Gastroesophageal sphincter (tissue), 4 donors: ENCODE measurements at places on chromosomes 4 and X.

DNA sequence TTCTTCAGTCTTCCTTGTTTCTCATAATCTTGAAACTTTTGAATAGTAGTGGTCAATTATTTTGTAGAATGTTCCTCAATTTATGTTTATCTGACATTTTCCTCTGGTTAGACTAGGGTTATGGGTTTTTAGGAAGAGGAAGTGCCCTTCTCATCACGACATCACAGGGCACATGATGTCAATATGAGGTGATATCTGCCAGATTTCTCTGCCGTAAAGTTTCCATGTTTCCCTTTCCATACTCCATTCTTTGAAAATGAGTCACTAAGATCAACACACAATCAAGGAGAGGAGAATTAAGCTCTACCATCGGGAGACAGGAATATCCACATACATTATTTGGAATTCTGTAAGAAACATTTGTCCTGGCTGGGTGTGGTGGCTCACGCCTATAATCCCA, 28.4 kb downstream of the RP2 start:
- H3K4me1 ChIP-seq: no peaks in the 10 kb centered on the region
- peaks cover 5% of the 10 kb centered on the region for H3K36me3 ChIP-seq
- no peak for ATAC-seq
- H3K27me3 ChIP-seq: no peaks in the 10 kb centered on the region

DNA sequence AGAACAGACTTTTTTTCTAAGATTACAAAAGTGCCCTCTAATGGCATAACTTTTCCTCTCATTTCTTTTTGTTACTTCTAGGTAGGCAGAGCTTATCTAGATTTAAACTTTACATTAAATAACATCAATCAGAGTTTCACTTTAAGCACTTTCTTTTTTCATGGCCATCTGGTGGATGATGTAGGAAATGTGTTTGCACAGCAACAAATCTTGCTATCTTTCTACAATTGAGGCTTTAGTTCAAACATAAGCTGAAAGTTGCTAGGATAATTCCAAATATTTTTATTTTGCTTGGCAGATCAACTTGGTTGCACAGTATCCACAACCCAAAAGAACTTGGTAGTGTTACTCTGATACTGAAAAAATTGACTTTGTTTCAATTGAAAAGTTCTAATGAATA, 22.0 kb downstream of the NDNF start:
- H3K36me3 ChIP-seq: no peaks in the 10 kb centered on the region
- no peak overlapping the region for H3K27ac ChIP-seq
- H3K4me1 ChIP-seq: no peaks in the 10 kb centered on the region
- H3K4me3 ChIP-seq: no peak overlapping the region

DNA sequence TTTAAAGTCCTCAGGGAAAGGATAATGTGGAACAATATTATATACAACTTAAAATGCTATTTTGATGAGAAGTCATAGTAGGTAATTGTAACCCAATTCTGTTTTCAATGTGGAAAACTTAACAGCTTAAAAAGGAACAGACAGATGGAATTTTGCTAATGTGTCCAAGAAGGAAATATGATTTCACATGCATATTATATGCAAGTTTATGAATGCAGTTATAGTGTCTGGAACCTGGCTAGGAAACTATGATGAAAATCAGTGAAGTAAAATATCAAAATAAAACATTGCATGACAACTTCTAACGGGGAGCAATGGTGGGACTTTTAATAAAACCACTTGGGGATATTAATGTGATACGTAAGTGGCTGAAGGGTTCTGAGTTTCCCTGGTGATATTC, 152.6 kb upstream of the HAND2 start:
- ATAC-seq: no peak
- H3K4me3 ChIP-seq: no peak overlapping the region
- peaks cover 21% of the 10 kb centered on the region for H3K4me1 ChIP-seq
- H3K36me3 ChIP-seq: no peaks in the 10 kb centered on the region
- H3K27me3 ChIP-seq: no peaks in the 10 kb centered on the region

GRCh38 chrX:17759990-17760389, 22.7 kb downstream of the SCML1 start:
- no peaks in the 10 kb centered on the region for H3K27me3 ChIP-seq
- no peak overlapping the region for H3K4me3 ChIP-seq
- no peak overlapping the region for H3K27ac ChIP-seq

- no peaks in the 10 kb centered on the region for H3K4me1 ChIP-seq
- no peak overlapping the region for H3K4me3 ChIP-seq
- no peaks in the 10 kb centered on the region for H3K27me3 ChIP-seq
- ATAC-seq: no peak
- no peaks in the 10 kb centered on the region for H3K36me3 ChIP-seq
Measured at GRCh38 chrX:22526339-22526738, 253.6 kb downstream of the CBLL2 start.

DNA sequence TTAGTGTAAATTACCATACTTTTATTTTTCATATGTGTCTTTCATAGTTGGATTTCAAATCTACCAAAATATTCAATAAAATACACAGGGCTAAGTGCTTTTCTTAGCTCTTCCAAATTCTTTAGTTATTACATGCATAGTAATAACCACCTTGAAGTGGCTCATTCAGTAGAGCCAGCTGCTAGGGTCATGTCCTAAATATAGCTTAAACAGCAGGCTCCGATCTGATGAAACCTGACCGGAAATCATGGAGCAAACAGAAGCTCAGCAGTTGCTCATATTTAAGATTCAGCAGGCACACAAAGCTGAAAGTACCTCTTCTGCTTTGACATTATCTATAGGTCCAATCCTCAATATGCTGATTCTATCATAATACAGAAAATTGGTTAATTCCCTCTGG, 1470.4 kb downstream of the ADGRL3 start:
- H3K4me3 ChIP-seq: no peak overlapping the region
- no peaks in the 10 kb centered on the region for H3K4me1 ChIP-seq
- H3K27me3 ChIP-seq: no peaks in the 10 kb centered on the region
- ATAC-seq: no peak
- no peak overlapping the region for H3K27ac ChIP-seq

DNA sequence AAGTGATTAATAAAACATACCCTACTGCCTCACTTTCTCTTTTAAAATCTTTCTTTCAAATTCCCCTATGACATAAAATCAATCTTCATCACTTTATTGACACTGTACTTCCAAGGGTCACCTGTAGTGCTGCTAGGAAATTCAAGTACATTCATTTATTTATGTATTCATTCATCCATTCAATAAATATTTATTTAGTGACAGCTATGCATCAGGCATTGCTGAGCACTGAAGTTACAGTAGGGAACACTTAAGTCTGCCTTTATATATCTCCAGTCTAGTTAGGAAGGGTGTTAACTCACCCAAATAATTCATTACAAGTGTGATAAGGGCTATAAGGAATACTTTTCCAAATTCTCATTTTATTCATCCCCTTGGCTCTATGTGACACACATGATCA, 2.3 kb downstream of the SYTL5 start:
- no peak overlapping the region for H3K4me3 ChIP-seq
- no peak for ATAC-seq
- no peaks in the 10 kb centered on the region for H3K4me1 ChIP-seq
- H3K36me3 ChIP-seq: no peaks in the 10 kb centered on the region

GRCh38 chr4:3044870-3045819, 29.2 kb downstream of the HTT-AS start:
- H3K27me3 ChIP-seq: peaks cover 13% of the 10 kb centered on the region
- H3K4me3 ChIP-seq: no peak overlapping the region
- H3K27ac ChIP-seq: no peak overlapping the region
- peak; percentile 55 for ATAC-seq
- no peaks in the 10 kb centered on the region for H3K36me3 ChIP-seq

DNA sequence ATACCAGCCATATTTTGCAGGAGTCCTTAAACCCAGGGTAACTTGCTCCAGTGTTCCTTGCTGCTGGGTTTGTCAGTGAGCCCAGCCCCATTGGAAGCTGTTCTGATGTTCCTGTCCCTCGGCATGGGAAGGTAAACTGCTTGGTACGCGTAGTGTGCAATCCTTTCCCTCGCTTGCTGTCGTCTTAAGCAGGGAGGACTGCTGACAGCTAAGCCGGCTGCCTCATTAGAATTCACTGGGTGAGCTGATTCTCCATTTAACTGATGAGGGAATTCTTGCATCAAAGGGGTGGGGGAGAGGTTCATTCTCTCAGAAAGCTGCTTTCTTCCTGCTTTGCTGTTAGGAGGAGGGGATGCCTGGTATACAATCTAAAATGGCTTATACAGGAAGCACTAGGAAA, 164.6 kb downstream of the MID1IP1 start:
- no peaks in the 10 kb centered on the region for H3K4me1 ChIP-seq
- H3K27ac ChIP-seq: no peak overlapping the region
- H3K27me3 ChIP-seq: no peaks in the 10 kb centered on the region
- no peaks in the 10 kb centered on the region for H3K36me3 ChIP-seq
- no peak overlapping the region for H3K4me3 ChIP-seq

- no peaks in the 10 kb centered on the region for H3K27me3 ChIP-seq
- no peak for ATAC-seq
- no peaks in the 10 kb centered on the region for H3K4me1 ChIP-seq
- no peaks in the 10 kb centered on the region for H3K36me3 ChIP-seq
- no peak overlapping the region for H3K4me3 ChIP-seq
- no peak overlapping the region for H3K27ac ChIP-seq
Measured at GRCh38 chr4:152988721-152989553, 52.8 kb downstream of the FHDC1 start.

DNA sequence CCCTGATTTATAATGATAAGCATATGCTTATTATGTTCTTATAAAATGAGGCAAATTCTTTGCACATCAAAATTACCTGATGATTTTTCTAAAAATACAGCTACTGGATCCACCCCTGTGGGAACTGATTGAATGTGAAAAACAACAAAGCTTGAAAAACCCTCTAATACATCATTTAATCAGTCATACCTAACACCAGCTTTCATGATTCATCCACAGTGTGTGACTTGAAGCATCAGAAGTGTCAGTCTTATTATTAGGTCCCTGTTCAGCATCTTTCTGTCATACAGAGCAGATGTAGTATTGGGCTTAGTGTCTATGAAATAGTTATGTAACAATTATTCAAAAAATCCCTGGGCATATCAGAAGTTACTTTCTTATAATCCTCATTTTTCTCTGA, 671.3 kb upstream of the GALNT7 start:
- no peaks in the 10 kb centered on the region for H3K4me1 ChIP-seq
- no peaks in the 10 kb centered on the region for H3K36me3 ChIP-seq
- H3K27me3 ChIP-seq: no peaks in the 10 kb centered on the region
- no peak overlapping the region for H3K27ac ChIP-seq
- ATAC-seq: no peak

GRCh38 chr4:16858275-16858752, 40.1 kb downstream of the LDB2 start:
- peak; percentile 67 for ATAC-seq
- H3K36me3 ChIP-seq: no peaks in the 10 kb centered on the region
- H3K27ac ChIP-seq: no peak overlapping the region
- no peak overlapping the region for H3K4me3 ChIP-seq

GRCh38 chr4:67346654-67347053, 198.6 kb downstream of the CENPC start:
- no peaks in the 10 kb centered on the region for H3K4me1 ChIP-seq
- no peaks in the 10 kb centered on the region for H3K27me3 ChIP-seq
- H3K4me3 ChIP-seq: no peak overlapping the region
- ATAC-seq: no peak
- no peak overlapping the region for H3K27ac ChIP-seq

DNA sequence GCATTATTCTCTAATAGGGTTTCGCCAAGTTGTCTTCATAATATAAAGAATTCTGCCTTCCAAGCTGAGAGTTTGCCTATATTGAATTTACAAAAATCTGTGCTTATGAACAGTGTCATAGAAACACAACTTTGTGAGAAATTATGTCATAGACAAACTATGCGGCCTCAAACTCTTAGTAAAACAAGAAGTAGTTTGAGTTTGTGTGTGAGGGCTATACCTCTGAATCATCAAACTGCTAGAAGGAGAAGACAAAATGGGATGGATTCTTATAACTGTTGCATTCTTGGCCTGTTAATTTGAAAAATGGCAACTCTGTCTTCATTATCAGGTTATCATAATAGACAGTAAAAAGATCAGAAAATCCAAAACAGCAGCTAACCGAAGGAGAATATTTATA, 46.1 kb upstream of the NAP1L5 start:
- ATAC-seq: no peak
- H3K4me1 ChIP-seq: peaks cover 23% of the 10 kb centered on the region
- no peaks in the 10 kb centered on the region for H3K36me3 ChIP-seq
- H3K27ac ChIP-seq: no peak overlapping the region

GRCh38 chr4:105548483-105548882, 3.9 kb upstream of the ARHGEF38 start:
- H3K4me3 ChIP-seq: no peak overlapping the region
- H3K4me1 ChIP-seq: no peaks in the 10 kb centered on the region
- no peaks in the 10 kb centered on the region for H3K27me3 ChIP-seq
- no peak overlapping the region for H3K27ac ChIP-seq
- ATAC-seq: no peak

DNA sequence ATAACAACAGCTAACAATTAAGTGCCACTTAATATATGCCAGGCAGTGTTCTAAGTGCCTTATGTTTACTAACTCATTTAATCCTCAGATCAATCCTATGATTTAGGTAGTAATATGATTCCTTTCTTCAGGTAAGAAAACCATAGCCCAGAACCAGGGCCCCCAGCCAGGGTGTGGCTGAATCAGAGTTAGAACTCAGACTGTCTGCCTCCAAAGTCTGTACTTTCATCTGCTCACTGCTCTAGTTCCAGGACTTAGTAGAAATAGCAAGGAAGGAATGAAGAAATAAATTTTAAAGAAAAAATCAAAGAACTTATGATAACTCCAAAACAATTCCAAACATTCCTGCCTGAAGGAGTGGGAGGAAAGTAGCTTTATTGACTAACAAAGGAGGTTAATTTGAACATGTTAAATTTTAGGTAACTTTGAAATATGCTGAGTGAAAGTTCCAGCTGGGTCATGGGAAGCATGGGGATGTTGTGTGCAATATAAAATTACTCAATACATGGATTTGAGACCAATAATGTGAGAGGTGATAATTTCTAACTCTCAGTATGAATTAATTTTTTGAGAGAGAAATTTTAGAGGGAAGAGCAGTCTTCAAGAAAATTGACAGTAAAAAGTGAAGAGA, 8.8 kb upstream of the ADH1C start:
- H3K36me3 ChIP-seq: no peaks in the 10 kb centered on the region
- no peak overlapping the region for H3K4me3 ChIP-seq
- H3K4me1 ChIP-seq: no peaks in the 10 kb centered on the region
- peak; percentile 72 for ATAC-seq

DNA sequence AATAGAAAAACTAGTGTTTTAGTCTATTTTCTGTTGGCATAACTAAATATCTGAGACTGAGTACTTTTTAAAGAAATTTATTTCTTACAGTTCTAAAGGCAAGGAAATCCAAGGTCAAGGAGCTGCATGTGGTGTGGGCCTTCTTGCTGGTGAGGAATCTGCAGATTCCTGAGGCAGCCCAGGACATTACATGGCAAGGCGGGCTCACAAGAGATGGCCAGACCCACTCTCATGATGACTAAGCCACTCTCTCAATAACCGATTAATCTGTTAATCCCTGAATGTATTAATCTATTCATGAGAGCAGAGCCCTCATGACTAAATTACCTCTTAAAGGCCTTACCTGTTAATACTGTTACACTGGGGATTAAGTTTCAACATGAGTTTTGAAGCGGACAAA, 340.8 kb downstream of the GRXCR1 start:
- H3K4me1 ChIP-seq: no peaks in the 10 kb centered on the region
- no peaks in the 10 kb centered on the region for H3K27me3 ChIP-seq
- H3K4me3 ChIP-seq: no peak overlapping the region
